ENCODE measurements at places on chromosomes 12 and 14.

DNA sequence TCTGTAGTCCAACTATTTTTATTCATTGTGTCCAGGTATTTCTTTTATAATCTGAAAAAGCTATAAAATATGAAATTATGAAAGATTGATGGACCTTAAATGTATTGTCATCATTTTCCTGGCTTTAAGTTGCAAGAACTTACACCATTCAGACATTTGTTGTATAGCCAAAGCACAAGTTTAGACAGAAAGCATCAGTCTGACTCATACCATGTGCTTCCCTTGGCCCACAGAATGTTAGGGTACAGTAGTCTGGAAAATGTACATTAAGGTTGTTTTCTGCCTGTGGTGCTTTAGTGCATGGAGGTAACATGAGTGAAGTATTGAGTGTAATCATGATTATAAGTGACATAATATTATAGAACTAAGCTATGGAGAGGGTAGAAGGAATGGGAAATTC, 1002.5 kb downstream of the BCL11B start:
- no peak for DNase-seq

GRCh38 chr12:128557231-128557630, 266.5 kb downstream of the SLC15A4 start:
- no peak for DNase-seq

DNA sequence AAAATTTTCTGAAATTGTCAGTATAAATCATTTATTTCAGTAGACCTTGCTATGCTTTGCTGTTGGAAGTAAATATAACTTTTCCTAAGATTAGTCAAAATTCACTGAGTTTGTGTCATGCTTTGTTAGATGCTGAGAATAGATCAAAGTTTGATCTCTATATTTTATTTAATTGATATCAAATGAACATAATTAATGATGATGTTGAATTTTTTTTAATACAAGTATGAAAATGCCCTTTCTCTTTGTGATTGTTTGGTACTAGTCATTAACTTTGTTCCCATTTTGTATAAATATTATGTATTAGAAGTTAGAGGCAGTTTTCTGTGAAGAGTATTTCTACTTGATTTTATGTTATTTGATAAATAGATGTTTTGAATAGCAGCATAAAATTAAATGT, 45.7 kb downstream of the CCDC91 start:
- no peak for DNase-seq

DNA sequence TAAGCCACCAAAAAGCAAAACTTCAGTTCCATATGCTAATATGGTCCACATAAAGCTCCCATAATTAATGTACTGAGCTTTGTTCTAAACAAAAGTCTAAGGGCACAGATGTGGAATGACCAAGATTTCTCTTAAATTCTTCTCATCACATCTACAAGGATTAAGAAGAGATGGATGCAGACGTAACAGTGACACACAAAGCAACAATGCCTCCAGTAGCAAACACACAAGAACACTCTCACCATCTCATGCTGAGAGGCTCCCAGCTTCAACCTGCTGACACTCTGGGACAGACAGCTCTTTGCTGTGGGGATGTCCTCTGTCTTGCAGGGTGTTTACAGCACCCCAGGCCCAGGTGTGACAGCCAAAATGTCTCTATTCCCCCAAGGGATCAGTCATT, 48.2 kb downstream of the SETD3 start:
- DNase-seq, result no peak

GRCh38 chr12:7221486-7221885, 32.0 kb downstream of the PEX5 start:
- DNase-seq, result no peak

DNA sequence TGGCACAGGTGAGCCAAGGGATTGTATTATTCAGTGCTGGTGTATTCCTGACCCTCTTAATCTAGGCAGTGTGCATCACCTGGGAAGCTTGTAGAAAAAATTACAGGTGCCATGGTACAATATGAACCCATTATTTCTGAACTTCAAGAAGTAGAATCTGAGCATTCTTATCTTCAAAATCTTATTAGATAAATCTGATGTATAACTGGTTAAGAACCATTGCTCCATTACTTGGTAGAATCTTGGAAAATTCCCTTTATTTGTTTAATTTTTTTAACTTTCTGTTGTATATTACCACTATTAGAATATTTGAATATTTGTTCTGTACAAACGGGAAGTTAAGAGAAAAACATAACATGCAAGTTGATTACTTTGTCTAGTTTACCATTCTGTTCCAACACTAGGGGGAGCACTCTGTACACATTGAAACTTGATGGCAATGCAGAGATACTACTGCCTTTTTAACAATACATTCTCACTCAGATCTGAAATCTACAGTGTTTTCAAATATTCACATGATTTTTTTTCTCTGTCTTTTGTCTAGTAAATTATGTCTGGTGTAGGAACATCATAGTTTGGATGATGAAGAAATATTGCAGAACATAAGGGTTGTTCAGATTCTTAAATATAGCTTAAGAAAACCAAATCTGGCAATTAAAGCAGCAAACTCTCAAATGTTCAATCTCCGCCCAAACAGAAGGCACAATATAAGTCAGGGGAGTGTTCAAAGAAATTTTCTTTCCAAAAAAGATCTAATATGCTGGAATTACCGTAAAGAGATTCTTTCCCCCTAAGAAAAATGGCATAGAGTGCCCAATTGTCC, 196.6 kb downstream of the PCNX1 start:
- DNase-seq, result no peak
